ELF-1 (cell line): ENCODE measurements at places on chromosomes 2 and 18.

- no peak for DNase-seq
Observed at GRCh38 chr2:183605440-183605839, 481.2 kb downstream of the NUP35 start.

- DNase-seq = no peak
Observed at GRCh38 chr2:140947236-140947635, 1183.6 kb downstream of the LRP1B start.

GRCh38 chr2:224034017-224034416, 5.1 kb downstream of the SERPINE2 start:
- DNase-seq = no peak

DNA sequence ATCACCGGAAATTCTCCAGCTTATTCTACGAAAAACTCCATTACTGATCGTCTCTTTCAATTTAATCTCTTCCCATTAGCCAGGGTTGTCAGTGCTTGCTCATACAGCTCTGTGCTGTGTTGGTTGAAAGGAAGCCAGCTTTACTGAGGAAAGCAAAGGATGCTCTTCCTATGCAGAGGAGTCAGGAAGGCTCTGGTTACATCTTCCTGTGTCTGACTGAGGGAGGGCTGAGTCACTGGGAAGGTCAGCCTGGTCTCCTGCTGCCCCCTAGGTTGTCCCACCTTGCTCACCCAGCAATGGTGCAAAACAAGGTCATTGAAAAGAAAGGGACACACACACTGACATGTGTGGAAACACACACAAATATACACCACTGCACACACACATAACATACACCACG, 975.6 kb downstream of the DCDC2C start:
- no peak for DNase-seq

GRCh38 chr2:177633910-177634294, 241.3 kb downstream of the AGPS start:
- DNase-seq = no peak

DNA sequence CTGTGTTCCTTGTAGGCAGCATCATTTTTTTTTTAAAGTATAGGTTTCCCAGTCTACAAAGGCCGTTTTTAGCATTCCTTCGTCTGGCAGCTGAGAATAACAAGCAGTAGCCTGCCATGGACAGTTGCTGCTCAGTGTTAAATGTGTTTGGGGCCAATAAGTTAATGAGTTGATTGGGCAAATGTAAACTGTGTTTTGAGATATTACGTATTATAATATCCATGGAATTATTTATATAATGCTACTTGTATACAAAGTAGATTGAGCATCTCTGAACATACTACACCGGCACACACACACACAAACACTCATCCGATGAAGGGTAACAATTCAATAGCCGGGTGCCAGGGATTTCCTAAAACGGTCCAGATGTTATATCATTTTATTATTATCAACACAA, 97.2 kb downstream of the IRS1 start:
- DNase-seq = no peak

GRCh38 chr2:21371499-21372003, 247.8 kb downstream of the TDRD15 start:
- no peak for DNase-seq
